ENCODE measurements at places on chromosomes 7 and 10. TPM values are rescaled to one million over a fixed set of nuclear protein-coding genes. Genes with fewer than 3 reads are reported as not detected.

NT5C3A gene
- total RNA-seq: 25.0 TPM

STRA8 gene
- not detected for total RNA-seq

NEURL1 gene
- total RNA-seq: under 0.01 TPM

- H3K27ac ChIP-seq: no peak overlapping the region
These were observed 27.1 kb upstream of the PLXNA4 start for GRCh38 chr7:132603220-132603833.

- no peak for DNase-seq
- no peaks in the 10 kb centered on the region for H3K36me3 ChIP-seq
- H3K27ac ChIP-seq: no peak overlapping the region
- no peaks in the 10 kb centered on the region for H3K4me1 ChIP-seq
These were observed 39.2 kb upstream of the FZD9 start for GRCh38 chr7:73394422-73394821.

DNA sequence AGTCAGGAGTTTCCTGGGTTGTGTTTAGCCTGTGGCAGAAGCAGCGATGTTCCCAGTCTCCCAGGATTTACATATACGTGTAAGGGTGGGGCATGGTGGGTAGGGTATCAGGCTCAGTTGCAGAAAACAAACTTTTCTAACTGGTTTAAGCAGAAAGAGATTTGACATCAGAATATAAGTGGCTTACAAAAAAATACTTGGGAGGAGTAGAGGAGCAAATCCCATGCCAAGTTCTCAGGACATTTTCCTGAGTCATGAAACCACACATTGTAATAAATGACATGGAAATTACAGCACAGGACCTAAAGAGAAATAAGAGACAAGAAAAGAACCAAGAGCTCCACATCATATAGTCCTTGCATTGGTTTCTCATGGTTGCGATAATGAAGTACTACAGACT lies 26.2 kb upstream of the FRMD4A start:
- DNase-seq: no peak
- H3K4me3 ChIP-seq: no peak overlapping the region
- peaks cover 13% of the 10 kb centered on the region for H3K4me1 ChIP-seq
- peaks cover 24% of the 10 kb centered on the region for H3K27me3 ChIP-seq
- H3K27ac ChIP-seq: no peak overlapping the region

- H3K4me1 ChIP-seq: peaks cover 7% of the 10 kb centered on the region
- H3K27ac ChIP-seq: no peak overlapping the region
- H3K27me3 ChIP-seq: peaks cover 88% of the 10 kb centered on the region
- no peak for DNase-seq
- peak overlapping the region; percentile 69 for H3K4me3 ChIP-seq
These were observed 157.4 kb downstream of the FRMD4A start for GRCh38 chr10:14173391-14173705.

- H3K4me1 ChIP-seq: no peaks in the 10 kb centered on the region
- DNase-seq: no peak
- no peak overlapping the region for H3K4me3 ChIP-seq
- H3K27me3 ChIP-seq: peaks cover 29% of the 10 kb centered on the region
- H3K36me3 ChIP-seq: no peaks in the 10 kb centered on the region
These were observed 48.8 kb downstream of the ANXA8 start for GRCh38 chr10:47435081-47435480.
